ENCODE measurements at places on chromosomes 16 and 17.

GRCh38 chr17:21113716-21114115 is 13.0 kb upstream of the DHRS7B start:
- no peak for DNase-seq

GRCh38 chr17:3558603-3559269 is 1.1 kb upstream of the TRPV3 start:
- DNase-seq: peak; percentile 88

DNA sequence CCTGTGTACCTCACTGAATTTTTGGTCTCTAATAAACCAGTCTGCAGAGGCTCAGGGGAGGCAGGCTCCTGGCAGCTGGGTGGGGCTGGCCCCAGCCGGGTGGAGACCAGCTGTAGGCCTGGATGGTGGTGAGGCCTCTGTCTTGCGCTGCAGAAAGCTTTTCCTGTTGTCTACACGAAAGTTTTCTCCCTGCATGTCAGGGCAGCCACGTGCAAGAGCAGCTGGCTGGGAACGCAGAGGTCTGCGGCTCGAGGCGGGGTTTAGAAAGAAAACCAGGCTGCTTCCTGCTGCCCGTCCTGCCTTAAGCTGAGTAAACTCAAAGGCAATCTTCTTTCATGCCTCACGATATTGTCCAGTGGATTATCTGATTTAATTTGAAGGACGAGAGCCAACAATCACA is 2.4 kb downstream of the SERPINF1 start:
- DNase-seq: peak; percentile 49

DNA sequence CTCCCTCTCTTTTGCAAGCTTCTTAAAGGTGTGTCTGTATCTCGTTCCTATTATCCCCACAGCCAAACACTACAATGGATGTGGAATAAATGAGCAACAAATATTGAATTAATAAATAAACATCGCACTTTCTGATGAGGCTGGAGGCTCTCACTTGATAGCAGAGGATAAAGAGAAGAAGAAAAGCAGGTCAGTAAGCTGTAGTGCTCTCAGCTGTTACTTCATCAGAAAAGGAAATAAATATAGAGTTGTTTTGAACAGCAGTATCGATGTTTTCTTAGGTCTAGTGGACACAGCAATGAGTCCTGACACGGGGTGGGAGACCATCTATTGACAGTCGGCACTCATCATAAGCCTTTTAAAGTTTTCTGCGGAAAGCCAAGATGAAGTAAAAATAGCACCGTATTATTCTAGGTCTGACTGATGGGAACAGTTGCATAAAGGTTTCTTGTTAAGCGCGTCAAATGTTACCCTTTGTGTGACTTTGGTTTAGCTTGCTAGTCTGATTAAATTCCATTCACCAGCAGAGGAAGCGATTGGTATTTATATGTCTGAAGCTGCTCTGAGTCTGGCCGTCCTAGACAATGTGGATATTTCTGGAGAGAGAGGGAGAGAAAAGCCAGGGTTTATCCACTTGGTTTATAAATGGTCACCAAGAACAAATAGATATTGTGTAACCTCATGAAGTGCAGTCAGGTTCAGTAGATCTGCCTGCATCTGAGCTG is 646.1 kb downstream of the CDH11 start:
- DNase-seq: no peak

DNA sequence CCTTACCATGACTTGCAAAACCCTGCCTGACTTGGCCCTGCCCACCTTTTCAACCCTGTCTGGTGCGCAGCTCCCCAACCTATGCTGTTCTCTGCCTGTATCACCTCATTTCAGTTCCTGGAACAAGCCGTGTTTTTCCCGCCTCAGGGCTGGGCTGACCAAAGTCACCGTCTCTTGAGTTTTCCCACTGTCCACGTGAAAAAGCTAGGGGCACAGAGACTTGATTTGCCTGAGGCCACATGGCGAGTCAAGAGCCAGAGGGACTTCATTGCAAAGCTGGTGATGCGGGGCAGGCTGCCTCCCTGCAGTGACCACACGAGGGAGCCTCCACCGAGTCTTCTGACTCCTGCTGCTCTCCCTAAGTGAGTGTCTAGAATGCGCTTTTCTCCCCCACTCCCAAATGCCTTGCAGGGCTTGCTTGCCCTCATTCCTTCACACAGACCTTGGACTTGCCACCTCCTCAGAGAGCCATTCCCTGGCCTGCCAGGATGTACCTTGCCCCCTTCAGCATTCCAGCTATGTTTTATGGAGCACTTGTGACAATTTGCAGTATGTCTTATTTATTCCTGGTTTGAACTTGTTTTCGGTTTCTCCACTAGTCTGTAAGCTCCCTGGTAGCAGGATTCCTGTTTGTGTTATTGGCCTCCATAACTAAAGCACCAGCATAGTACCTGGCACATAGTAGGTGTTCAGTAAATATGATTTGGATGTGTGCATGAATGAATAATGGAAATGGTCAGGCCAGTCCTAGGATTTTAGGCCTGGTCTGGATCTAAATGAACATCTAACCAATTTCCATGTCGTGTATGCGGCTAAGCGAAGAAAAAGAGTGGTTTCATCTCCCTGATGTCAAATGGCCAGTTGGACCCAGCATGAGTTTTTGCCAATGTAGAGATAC is 252.3 kb downstream of the SNX29 start:
- DNase-seq: no peak

GRCh38 chr17:40340880-40341807 is 23.4 kb downstream of the GJD3 start:
- peak; percentile 80 for DNase-seq

- no peak for DNase-seq
These were observed 221.1 kb upstream of the GSE1 start for GRCh38 chr16:85391769-85392583.

GRCh38 chr16:46973996-46974324 is 486 bp upstream of the DNAJA2 start:
- DNase-seq: no peak

- DNase-seq: peak; percentile 93
These were observed at the start of gene TP53I13 for GRCh38 chr17:29568331-29569244. Gene TP53I13 (plus strand): TSS chr17:29568701. CDS start chr17:29568759, 58 bp downstream.

- DNase-seq: no peak
These were observed 15.1 kb downstream of the CCL4 start for GRCh38 chr17:36118477-36119353.

- no peak for DNase-seq
These were observed 21.6 kb upstream of the MPO start for GRCh38 chr17:58302171-58302918.

GRCh38 chr17:60224064-60224463 is 74.3 kb downstream of the CA4 start:
- no peak for DNase-seq

DNA sequence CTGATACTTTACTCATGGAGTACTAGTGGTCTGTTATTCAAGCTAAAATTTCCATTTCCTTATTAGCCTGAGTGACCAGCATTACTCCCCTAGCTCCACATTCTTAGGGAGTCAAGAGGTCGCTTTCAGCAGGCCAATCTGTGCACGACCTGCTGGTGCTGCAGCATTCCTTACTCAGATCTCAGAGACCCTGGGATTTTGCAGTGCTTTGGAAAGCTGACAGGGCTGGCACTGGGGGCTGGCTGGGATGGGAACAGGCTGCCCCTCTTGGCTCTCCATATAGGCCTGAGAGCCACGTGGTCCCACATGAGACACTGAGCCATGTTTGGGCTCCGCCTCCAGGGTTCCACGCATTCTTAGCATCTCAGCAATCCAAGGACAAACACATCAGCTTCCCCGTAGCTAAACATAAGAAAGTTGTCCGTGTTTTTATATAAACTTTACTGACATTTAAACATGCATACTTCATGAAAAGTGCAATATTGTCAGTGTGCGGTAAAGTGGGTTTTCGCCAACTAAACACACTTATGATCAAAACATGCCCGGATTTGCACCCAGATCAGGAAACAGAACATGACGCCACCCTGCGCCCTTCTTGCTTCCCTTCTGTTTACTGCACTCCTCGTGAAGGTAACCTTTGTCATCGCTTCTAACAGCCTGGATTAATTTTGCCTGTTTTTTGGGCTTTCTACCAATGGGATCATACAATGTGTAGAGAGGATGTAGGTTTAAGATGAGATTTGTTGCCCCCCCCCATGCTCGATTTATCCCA is 254.5 kb upstream of the CACNG5 start:
- no peak for DNase-seq

GRCh38 chr17:49997773-49998703 is 3.0 kb upstream of the DLX3 start:
- peak; percentile 89 for DNase-seq

DNA sequence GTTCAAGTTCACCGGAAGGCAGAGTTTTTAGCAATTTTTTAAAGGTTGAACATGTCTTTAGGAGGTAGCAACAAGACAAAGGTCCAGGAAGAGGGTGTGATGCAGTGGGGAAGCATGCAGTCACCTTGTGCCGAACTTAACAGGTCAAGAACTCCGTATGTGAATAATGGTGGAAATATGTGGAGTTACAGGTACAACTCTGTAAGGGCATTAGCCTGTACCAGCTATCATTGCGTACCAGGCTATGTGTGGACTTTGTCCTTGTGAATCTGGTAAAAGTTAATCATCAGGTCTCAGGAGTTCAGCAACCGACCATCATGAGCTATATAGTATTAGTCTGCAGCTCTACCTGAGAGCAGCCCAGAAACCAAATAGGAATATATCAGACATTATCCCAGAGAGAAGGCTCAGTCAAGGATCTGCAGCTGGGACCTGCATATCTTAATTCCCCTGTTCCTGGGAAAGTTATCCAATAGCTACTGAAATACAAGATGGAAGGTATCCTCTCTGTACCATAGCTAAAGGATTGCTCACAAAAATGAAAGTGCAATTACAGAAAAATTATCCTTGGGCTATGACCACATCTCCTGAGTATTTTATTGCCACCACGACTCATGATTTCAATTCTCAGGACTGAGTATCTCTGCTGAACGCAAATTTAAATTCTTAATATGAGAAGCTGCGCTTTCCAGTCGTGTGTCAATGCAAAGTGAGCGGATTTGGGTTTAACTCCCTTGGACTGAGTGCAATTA is 469.3 kb downstream of the CDH13 start:
- no peak for DNase-seq

GRCh38 chr17:71828182-71828596 is 292.6 kb upstream of the SOX9 start:
- DNase-seq: no peak

DNA sequence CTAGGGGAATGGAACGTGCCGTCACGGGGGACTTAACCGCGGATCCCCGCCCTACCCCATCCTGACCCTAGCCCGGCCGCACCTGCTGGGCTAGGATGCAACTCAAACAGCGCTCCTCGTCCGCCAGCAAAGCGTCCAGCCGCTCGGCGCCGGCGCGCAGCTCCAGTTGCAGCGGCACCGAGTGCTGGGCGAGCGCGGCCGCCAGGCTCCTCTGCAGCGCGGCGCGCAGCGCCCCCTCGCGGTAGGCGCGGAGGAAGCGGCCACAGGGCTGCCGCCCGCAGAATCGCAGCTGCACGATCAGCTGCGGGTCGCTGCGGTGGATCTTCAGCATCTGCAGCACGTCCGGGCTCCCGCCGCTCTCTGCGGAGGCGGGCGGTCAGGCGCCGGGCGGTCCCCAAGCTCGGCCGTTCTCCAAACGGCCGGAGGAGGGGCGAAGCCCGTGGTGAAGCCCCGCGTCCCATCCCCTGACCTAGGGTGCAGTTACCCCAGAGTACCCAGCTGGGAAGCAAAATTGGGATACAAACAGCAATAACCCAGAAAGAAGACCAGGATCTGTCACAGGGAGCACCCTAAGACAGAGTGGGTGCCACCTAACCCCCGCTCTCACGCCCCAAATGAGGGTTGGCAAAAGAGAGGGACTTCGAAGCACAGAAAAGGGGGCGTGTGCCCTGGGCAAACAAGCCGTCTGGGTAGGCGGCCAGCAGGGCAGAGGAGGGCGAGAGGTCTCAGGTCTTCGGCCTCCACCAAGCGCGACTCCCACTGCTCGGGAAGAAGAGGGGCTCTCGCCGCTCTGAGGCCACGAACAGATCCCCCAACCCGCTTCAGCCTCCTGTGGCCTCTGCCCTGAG is 4.2 kb downstream of the TRADD start:
- DNase-seq: peak; percentile 89

All from GM19239 (cell line).